ENCODE measurements at places on chromosomes 6 and 20.

DNA sequence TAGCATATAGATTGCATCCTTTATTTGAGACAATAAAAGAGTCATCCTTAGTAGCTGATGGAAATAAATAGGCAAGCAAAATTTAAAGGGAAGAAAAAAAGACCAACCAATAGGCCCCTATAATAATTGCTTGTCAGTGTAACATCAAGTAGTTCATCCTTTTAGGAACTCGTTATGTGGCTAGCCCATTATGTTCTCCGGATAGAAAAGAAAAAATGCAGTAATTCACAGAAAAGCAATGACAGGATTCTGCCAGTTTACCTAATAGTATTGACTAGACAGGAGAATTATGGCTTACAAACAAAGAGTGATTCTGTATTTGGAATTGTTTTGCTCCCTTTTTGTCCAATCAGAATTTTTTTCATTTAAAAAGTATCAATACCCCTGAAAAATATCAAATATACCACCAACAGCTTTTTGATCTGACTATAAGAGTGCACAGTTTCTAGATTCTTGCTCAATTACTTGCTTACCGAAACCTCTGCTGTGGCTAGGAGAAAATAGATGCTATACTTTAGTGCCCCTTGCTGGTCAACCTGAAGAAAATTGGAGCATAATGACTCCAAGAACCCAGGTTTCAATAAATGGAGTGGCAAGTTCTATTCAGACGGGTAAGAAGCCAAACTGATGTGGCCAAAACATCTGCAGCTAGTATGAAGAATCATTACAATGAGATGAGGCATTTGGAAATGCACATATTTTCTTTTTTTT lies 91.5 kb upstream of the SASH1 start:
- DNase-seq = no peak

DNA sequence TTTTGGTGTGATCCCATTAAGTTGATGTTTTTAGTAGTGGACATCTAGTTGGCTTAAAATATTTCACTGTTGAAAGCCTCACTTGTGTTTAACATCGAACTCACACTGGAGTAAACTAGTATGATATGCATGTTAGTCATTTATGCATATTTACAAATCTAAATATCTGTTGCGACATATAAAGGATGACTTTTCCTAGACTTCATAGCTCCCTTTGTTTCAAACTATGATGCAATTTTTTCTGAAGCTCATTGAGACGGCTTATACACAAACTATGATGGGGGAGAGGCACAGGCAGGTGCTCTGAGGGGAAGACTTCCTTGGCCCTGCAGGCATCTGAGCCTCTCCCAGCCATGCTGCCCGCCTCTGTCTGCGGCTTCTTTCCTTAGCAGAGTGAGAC lies 11.8 kb upstream of the FOXC1 start:
- no peak for DNase-seq

GRCh38 chr20:64108731-64109681 lies 1.6 kb upstream of the NPBWR2 start:
- no peak for DNase-seq

DNA sequence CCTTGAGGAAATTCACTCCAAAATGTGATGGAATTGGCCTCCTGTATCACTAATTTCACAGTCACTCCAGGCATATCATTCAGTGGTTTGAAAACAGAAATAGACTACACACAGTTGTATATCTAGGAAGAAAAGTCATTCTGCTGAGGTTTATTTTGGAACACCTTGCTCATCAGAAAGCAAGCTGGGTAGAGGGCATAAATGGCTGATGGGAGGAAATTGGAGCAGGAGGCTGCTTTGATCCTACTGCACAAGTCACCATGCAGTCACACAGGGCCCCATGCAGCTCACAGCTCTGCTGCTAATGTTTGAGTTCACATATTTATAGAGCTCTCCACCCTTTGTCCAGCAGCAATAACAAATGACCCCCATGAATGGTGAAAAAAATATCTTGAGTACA lies 12.3 kb downstream of the NHLRC1 start:
- DNase-seq = no peak

GRCh38 chr6:11253594-11253993 lies 21.1 kb upstream of the NEDD9 start:
- no peak for DNase-seq

GRCh38 chr6:38671885-38672467 lies 31.0 kb downstream of the GLO1 start:
- DNase-seq = peak; percentile 28

GRCh38 chr6:37056439-37057127 lies 51.1 kb downstream of the FGD2 start:
- no peak for DNase-seq

GRCh38 chr20:17852323-17852722 lies 116.3 kb downstream of the SNX5 start:
- no peak for DNase-seq

DNA sequence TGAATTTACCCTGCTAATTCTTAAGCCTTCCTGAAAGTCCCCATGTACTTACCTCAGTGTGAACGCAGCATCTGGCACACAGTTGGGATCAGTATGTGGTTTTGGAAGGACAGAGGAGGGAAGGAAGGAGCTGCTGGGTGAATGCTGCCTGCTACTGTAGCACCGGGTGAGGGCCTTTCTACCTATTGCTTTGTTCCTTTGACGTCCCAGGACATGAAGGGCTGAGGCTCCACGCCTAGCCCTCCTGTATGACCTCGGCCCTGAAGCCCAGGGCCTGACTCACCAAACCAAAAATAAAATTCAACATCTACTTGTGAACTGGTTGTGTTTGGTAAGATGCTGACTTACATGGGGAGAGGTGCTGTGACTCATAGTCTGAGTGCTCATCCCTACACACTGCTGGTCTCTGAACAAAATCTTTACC lies 51.1 kb downstream of the ARID1B start:
- no peak for DNase-seq

GRCh38 chr20:36688630-36689029 lies 42.6 kb upstream of the SLA2 start:
- no peak for DNase-seq

DNA sequence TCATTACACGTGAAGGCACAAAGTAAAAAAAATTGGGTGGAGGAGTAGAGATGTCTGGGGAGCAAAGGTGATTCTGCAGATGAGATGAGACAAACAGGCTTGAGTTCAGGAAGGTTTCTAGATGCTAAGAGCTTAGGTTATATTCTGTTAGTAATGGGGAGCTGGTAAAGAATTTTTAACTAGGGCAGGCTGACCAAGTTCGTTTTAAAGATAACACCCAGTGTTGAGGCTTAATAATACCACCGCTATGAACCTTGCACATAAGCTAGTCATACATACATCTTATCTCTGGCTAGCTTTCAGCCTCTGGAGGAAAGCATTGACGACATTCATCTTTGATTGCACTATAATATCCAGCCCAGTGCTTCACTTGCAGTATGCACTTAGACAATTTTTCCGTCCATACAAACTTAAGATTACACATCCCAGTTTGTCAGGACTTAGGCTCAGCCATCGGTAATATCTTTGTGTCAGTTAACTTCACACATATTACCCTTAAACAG lies 12.1 kb downstream of the NHSL1 start:
- no peak for DNase-seq

DNA sequence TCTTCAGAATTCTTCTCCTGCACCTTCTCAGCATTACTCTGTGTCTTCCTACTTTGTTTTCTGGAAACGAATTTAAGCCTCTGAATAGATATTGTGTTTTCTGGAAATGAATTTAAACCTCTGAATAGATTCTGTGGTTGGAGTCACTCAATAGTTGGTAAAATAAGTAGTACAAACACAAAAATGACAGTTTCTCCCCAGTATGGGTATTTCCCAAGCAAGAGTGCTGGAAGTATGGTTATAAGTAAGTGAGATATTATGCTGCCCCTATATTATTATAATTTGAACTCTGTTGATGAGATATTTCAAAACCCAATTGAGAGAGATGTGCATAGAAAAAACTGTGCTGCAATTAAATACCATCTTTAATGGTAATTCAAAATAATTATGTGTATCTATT lies 94.9 kb downstream of the TINAG start:
- DNase-seq = no peak

DNA sequence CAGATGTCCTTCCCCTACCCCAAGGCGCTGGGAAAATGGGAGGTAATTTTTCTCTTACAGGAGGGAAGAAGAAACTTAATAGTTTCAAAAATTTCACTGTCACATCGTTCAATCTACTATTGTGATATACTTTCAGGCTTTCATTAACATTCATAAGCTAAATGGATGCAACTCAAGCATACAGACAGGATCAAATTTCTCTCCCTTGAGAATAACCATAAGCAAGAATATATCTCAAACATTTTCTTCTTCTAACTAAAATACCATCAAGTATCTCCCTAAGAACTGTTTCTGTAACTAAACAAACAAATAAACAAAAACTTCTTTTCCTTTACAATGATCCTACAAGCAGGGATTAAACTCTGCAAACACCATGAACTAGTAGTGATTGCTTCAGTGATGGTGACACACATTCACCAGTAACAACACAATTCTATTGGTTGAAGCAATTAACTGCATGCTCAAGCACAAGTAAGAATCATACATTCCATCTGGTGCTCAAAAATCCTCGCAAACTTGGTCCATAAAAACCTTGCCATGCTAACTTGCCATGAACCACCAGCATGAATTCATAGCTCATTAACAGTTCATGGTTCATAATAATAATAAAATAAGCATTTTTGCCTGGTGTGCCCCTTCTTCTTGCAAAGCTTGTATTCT lies 183.8 kb downstream of the PTPRK start:
- no peak for DNase-seq

DNA sequence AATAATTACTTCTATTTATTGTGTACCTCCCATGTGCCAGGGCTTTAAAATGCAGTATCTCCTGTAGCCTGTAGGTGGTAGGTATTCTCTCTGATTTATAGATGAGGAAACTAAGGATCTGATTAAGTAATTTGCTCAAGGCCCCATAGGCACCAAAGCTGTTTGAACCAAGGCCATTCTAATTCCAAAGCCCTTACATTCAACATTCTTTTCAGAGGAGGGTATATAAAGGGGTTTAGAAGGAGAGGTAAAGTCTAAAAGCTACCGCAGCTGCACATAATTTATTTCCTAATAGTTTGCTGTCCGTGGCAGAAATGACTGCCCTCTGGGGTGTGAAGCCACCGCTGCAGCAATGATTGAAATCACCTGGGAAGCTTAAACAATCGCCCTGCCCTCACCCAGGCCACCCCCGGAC lies 95.0 kb upstream of the FAM8A1 start:
- DNase-seq = no peak

- no peak for DNase-seq
Measured at GRCh38 chr20:40279390-40279789, 409.6 kb downstream of the MAFB start.

DNA sequence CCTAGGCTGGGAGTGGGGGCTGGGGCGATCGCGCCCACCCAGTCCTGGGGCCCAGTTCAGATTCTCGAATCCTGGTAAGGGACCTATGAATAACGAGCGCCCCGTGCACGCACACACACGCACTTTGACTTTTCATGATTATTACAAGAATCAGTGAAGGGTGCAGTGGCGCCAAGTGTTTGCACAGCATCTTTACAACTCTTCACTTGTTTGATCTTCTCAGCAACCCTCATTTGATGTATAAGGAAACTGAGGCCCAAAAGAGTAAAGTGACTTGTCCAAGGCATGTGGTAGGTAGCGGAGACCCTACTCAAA lies 863 bp upstream of the LRFN2 start:
- no peak for DNase-seq

- no peak for DNase-seq
Measured at GRCh38 chr6:28377879-28378278, 21.7 kb downstream of the ZSCAN12 start.

DNA sequence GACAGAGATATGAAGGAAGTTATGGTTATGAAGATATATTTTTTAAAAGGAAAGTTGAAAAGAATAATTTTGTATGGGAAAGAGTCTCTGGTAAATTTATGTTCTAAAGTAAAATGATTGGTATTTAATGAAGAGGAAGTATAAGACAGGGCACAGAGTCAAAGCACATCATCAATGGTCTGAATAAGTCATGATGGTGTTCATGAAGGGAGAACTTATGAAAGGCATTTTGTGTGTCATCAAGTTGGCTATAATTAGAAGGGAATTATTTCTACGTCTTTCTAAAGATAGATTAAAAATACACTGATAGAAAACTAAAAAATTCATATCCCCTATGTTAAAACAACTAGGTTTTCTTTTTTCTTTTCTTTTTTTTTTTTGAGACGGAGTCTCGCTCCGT lies 21.4 kb upstream of the SNAI1 start:
- DNase-seq = no peak

DNA sequence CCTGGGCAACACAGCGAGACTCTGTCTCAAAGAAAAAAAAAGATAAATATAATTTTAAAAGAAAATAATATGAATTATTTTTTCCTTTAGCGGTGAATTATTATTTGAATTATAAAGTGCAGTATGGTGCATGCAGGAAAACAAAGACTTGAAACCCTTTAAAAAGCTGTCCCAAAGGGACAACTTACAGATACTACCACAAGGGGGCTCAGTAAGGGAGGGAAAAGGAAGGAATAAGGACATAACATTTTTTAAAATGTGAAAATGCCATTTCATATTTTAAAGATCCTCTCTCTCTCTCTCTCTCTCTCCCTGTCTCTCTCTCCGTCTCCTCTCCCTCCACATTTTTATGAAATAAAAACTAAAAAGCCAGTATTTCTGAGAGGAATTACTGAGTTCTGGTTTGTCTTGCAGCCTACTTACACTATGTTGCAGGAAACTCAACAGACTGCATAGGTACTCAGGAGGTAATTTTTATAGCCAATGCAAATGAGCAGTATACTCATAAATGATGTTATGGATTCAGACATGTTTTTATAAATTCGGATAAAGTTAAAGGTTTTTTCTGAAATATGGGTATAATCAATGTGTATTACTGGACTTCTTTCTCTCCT lies 455.0 kb upstream of the GJE1 start:
- DNase-seq = no peak

GRCh38 chr6:154447954-154448353 lies 62.5 kb downstream of the CNKSR3 start:
- DNase-seq = no peak

- no peak for DNase-seq
Measured at GRCh38 chr20:12321736-12322135, 404.0 kb downstream of the BTBD3 start.

DNA sequence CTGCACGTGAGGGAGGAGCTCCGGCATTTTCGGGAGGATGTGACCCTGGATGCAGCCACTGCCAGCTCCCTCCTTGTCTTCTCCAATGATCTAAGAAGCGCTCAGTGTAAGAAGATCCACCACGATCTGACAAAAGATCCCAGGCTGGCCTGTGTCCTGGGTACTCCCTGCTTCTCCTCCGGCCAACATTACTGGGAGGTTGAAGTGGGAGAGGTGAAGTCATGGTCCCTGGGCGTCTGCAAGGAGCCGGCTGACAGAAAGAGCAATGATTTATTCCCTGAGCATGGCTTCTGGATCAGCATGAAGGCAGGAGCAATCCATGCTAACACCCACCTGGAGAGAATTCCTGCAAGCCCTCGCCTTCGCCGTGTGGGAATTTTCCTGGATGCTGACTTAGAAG lies 2.8 kb downstream of the RFPL4B start:
- no peak for DNase-seq

GRCh38 chr6:138500045-138500665 lies 861 bp upstream of the NHSL1 start:
- no peak for DNase-seq

DNA sequence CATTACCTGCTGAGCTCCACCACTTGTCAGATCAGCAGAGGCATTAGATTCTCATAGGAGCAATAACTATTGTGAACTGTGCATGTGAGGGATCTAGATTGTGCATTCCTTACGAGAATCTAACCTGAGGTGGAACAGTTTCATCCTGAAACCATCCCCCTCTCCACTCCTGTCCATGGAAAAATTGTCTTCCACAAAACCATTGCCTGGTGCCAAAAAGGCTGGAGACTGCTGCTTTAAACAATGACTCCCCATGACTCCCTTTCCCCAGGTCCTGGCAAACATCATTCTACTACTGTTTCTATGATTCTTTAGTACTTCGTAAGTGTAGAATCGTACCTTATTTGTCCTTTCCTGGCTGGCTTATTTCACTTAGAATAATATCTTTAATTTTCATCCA lies 9.7 kb upstream of the DYNLRB1 start:
- DNase-seq = no peak

All from hematopoietic multipotent progenitor cell treated with erythropoietin and hydrocortisone succinate and interleukin-3 and kit ligand, for 17 days (in vitro differentiated cells).